ENCODE measurements at places on chromosomes 5 and 9. TPM values are rescaled to one million over a fixed set of nuclear protein-coding genes. Genes with fewer than 3 reads are reported as not detected.

Gene SGCD
- 1.9 TPM for polyA plus RNA-seq

Gene RANBP17
- 2.2 TPM for polyA plus RNA-seq

Gene LCN12
- polyA plus RNA-seq, result 1.8 TPM

Gene PCDHGB1
- 2.6 TPM for polyA plus RNA-seq

Gene LCN15
- polyA plus RNA-seq, result 32.6 TPM

Gene MARVELD2
- 6.6 TPM for polyA plus RNA-seq

Gene SPATA31A3
- polyA plus RNA-seq, result not detected

Gene RUSC2
- polyA plus RNA-seq, result 45.0 TPM

Gene PCDHA9
- polyA plus RNA-seq, result not detected

Gene RGS7BP
- polyA plus RNA-seq, result 1.1 TPM

Gene CPEB4
- polyA plus RNA-seq, result 9.2 TPM

Gene PCDHAC1
- 0.81 TPM for polyA plus RNA-seq

Gene PRSS3
- 22.2 TPM for polyA plus RNA-seq

Gene SEMA5A
- 2.5 TPM for polyA plus RNA-seq

Gene SPRY4
- 5.3 TPM for polyA plus RNA-seq

Gene PTGES
- 1.8 TPM for polyA plus RNA-seq

Gene HSPB3
- polyA plus RNA-seq, result 1.1 TPM

Gene BTNL8
- polyA plus RNA-seq, result 0.42 TPM

Gene ARHGEF37
- polyA plus RNA-seq, result 12.7 TPM

Gene FCN1
- 2.5 TPM for polyA plus RNA-seq

Gene SNCB
- polyA plus RNA-seq, result 258 TPM

Gene GPR150
- 1.4 TPM for polyA plus RNA-seq

Gene HSPA5
- polyA plus RNA-seq, result 136 TPM

Gene MAP3K1
- 6.1 TPM for polyA plus RNA-seq

Gene MEF2C
- 9.8 TPM for polyA plus RNA-seq
